Activated CD8-positive, alpha-beta memory T cell treated with anti-CD3 and anti-CD28 coated beads, Interleukin-2, amount 10 ng/mL, durations not matched to agents 7 days and 5 days (primary cell): ENCODE measurements at places on chromosomes 6 and 20. TPM values are rescaled to one million over a fixed set of nuclear protein-coding genes. Genes with fewer than 3 reads are reported as not detected.

- no peak for DNase-seq
These were observed 34.6 kb downstream of the QKI start for GRCh38 chr6:163449076-163449475.

DNA sequence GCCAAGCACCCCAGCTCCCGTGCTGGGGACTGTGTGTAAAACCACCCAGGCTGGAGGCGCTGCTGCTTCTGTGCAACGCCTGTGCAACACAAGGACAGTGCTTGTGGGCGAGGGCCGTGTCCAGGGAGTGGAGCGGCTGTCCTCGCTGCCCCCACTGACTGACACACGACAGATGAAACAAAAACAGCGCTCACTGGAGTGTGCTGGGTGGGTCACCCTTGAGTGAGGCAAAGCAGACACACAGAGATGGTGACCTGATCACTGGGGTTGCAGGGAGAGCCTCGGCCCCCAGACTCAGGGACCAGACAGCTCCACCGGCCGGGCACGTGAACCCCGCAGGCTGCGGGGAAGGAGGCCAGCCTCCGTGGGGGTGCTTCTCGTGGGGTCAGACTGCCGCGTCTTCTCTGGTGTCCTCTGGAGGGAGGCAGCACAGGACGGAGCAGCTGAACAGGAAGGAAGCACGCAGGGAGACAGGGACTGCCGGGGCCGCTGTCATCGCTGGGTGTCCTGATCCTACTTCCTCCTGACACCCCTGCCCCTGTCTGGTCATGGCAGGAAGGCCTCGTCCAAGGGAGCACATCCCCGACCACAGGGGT is 75.9 kb upstream of the CST7 start:
- no peak for DNase-seq

DNA sequence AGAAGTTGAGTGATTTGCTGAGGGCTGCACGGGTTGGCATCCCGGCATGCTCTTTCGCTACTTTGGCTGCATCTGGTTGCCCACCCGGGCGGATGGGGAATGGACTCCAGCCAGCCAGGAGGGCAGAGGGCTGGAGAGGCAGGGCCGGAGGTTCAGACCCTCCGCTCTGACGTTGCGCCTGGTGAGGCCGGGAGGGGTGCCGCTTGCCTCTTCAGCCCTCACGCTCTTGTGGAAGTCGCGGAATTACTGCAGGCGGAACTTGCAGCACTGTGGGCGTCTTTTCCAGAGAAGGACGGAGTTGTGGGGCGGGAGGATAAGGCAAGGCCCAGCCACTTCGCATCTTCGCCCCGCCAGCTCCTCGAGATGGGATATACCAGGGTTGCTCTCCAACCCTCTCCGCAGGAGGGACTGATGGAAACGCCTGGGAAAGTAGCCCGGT is 656 bp downstream of the RTEL1 start:
- DNase-seq = no peak

DNA sequence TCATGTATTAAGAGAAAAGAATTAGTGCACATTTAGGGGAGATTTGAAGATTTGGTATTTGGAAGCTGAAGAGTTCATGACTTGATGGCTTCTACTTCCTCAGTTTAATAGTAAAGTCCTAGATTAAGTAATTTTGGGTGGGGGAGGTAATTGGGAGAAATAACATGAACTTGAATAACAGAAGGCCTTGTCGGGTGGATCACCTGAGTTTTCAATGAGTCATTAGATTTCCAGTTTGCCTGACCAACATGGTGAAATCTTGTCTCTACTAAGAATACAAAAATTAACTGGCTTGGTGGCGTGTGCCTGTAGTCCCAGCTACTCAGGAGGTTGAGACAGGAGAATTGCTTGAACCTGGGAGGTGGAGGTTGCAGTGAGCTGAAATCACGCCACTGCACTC is 181.0 kb downstream of the GJA1 start:
- DNase-seq = no peak

- DNase-seq = no peak
These were observed 71.2 kb downstream of the ME1 start for GRCh38 chr6:83359638-83360037.

DNA sequence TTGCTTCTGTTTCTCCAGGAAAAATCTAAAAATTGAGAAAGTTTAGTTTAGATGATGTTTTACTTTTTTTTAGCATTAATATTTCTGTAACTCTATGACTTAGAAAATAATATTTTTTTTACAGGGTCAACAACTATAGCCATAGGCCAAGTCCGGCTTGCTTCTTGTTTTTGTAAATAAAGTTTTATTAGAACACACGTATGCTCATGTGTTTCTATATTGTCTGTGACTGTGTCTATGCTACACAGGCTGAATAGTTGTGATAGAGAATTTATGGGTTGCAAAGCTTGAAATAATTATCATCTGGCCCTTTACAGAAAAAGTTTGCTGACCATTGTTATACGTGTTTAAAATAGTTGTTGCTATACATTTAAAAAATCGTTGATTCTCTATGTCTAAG is 399.2 kb downstream of the EPM2A start:
- DNase-seq = no peak

- no peak for DNase-seq
These were observed at the start of gene SPACA1 for GRCh38 chr6:88047510-88048150. TSS of gene SPACA1 (plus strand) at chr6:88047841. CDS start at chr6:88047906, 65 bp downstream.

DNA sequence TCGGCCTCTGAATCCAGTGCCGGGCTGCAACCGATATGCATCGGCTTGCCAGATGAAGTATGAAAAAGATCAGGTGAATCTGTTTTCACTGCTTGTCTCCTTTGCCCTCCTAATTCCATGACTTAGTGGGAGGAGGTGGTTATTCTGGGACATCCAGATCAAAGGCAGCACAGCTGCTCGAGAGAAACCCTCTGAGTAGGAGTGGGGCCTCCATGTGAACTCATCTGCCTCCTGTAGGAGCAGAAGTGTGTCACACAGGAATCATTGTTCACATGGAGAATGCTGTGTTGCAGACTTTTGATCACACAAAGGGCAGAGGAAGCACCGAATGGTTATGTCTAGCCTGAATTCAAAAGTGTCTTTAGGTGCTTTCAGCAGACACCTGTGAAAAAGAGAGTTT is 73.1 kb upstream of the SLC22A1 start:
- no peak for DNase-seq

DNA sequence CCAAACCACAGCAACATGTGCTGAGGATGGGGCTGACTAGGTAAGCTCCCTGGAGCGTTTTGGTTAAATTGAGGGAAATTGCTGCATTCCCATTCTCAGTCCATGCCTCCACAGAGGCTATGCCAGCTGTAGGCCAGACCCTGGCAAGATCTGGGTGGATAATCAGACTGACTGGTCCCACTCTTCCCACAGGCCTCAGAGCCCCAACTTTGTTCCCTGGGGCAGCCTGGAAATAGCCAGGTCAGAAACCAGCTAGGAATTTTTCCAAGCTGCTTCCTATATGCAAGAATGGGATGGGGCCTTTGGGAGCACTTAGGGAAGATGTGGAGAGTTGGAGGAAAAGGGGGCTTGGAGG is 1.5 kb upstream of the VEGFA start:
- DNase-seq = no peak

GRCh38 chr20:46512943-46513844 is at the start of gene ZNF334:
TSS of gene ZNF334 (minus strand) at chr20:46513559. CDS start at chr20:46512102, 1,457 bp downstream.
- DNase-seq = peak; percentile 60

- DNase-seq = no peak
These were observed 109.4 kb upstream of the KCNG1 start for GRCh38 chr20:51132279-51132678.

DNA sequence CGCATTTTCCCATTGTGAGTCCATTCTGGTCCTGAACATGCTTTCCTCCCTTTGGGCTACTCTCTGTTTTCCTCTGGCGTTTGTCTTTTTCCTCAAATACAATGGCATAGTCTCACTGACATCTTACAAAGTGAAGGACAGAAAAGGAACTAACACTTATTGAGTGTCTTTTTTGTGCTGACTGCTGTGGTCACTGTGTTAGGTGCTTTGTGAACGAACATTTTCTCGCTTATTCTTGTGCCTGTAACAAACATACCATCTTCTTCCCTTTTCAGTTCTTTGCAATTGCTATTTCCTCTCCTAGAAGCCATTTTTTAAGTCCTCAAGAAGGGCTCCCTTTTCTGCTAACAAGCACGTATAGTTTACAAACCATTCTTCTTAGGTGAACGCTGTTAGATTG is 15.4 kb downstream of the FIG4 start:
- no peak for DNase-seq

DNA sequence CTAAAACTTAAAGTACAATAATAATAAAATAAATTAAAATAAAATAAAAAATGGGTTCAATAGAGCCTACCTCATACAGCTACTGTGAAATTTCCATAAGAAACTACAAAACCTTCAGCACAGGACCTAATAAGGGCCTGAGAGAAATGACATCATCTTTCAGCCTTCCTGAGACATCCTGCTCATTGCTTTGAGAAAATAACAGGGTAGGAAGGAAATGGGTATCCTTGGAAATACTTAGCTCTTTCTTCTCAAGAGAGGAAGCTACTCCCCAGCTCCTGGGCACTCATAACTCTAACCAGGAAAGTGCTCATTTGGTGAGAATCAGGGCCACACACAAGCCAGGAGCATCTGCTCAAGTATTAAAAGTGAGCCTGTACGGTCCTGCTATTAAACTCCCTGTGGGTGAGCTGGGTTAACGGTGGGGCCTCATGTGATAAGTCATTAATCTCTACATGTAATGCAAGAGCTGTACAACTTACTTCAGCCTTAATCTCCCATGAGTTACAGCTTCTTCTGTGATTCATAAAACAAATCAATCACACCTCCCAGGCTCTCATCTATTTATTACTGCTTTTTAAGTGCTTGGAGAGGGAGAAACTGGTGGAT is 141.4 kb downstream of the MAFB start:
- no peak for DNase-seq

DNA sequence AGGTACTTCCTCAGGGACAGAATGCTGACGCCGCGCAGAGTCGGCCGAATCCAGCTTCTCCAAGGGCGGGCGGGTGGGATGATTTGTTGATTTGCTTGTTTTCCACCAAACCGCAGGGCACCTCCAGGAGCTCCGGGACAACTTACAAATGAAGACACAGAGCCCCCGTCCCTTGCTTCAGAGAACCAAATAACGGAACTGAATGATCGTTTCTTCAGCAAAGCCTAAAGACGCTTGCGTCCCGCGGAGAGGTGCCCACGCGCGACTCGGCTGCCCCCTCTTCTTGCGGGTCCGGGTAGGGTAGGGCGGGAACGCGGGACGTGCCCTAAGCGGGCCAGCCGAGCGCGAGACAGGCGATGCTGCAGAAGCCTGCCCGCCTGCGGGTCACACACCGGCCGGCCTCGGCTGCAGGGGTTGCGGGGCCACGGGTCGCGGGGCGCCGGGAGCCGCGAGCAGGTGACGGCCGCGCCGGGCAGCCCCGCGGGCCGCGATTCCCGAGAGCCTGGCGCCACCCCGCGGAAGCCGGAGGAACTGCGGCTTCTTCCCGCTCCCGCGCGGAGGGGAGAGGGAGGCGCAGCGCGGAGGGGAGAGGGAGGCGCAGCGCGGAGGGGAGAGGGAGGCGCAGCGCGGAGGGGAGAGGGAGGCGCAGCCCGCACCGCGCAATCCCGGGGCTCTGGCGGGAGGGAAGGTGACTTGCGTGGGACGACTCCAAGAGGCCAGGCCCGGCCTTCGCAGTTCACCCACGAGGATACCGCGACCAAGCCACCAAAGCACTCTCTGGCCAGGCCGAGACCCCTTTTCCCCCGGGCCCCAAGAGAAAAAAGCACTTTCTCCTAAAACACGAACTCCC is 7.7 kb upstream of the FOXF2 start:
- no peak for DNase-seq

DNA sequence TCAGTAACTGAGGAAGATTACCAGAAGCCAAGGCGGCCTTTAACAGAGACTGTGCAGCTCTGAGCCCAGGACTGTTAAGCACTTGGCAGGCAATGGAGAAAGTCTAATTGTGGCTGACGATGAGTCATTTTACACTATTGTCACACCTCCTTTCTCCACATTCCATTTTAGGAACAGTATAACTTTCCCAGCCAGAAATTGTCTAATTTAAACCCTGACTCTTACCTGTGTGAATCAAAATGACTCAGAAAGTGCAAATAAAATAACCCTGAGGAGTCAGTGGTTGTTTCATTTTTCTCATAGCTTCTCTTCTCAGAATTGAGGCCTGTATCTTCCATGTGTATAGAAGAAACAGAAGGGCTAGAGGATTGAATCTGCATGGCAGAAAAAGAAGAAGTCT is 40.0 kb upstream of the OPN5 start:
- no peak for DNase-seq

DNA sequence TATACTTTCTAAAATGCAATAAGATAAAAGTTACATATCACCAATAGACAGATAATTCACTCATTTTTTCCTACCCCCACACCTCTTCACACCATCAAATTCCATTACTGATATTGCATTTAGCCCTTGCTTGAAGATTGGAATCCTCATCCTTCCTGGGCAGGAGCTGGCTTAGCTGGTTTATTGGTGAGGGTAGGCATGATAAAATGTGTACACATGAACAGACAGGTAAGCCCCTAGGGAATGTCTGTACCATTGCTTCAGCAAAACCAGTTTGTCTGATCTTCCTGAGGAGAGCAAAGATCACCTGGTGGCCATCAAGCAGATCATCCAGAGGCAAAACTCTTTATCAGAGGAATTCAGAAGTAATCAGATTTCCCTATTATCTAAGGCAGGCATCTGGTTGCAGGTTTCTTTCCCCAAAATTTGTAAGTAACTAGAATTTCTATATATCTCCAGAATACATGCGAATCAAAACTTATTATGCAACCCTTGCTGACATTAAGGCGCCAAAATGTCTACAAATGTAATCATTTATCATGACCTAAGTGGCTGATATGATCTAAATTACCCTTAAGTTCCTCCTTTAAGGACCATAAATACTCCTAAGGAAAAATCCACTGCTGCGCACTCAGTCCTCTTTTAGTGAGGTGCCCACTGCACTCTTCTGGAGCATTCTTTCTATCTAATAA is 6.6 kb upstream of the FABP7 start:
- no peak for DNase-seq

GRCh38 chr20:54340206-54340605 is 132.3 kb downstream of the PFDN4 start:
- DNase-seq = no peak

DNA sequence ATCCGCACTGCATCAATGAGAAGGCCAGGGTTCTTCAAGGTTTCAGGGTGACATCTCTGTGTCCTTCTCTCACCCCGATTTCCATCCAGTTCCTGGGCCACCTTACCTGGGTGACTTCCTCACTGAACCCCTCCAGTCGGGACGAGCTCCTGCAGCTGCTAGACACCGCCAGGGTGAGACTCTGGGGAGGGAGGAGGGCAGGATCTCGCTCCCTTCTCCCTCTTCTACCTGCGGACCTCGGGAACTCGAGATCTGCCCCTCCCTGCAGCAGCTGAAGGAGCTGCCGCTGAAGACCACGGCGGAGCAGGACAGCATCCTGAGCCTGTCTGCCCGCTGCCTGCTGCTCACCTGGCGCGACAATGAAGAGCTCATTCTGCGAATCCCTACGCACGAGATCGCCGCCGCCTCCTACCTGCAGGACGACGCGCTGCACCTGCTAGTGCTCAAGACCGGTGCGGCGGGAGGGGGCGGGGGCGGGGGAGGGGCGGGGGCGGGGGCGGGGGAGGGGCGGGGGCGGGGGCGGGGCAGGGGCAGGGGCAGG is 7.5 kb downstream of the CCM2L start:
- DNase-seq = no peak

- no peak for DNase-seq
These were observed 4.9 kb downstream of the TBXT start for GRCh38 chr6:166162599-166163342.

- peak; percentile 90 for DNase-seq
These were observed 859 bp upstream of the TOMM6 start for GRCh38 chr6:41786451-41787218.

The NEDD9 gene
- 114 TPM for total RNA-seq

The CTCFL gene
- total RNA-seq = not detected

The ZBTB22 gene
- total RNA-seq = 10.6 TPM

The PROKR2 gene
- total RNA-seq = not detected

The CUL7 gene
- total RNA-seq = 12.0 TPM

The TRAPPC3L gene
- total RNA-seq = not detected

The ENPP1 gene
- total RNA-seq = 0.15 TPM

The ELOVL4 gene
- 2.1 TPM for total RNA-seq

The HTR1B gene
- total RNA-seq = not detected
